EL (cell line): ENCODE measurements at places on chromosomes 5 and 9.

- DNase-seq: peak; percentile 75
Measured at GRCh38 chr9:19162956-19163355, 35.7 kb upstream of the PLIN2 start.

DNA sequence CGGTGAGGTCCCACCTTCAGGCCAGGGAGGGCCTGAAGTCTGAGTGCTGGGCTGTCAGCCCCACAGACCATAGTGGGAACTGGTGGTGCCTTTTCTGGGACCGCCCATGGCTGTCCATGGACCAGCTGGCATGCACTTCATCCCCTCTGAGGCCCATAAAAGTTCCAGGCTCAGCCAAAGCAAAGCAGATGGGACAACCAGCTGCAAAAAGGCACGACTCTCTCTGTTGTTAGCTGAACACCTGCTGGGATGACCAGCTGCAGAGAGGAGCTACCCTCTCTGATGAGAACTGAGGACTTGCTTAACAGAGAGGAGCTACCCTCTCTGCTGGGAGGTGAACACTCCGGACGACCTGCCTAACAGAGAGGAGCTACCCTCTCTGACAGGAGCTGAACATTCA is 844.3 kb upstream of the DMAC1 start:
- DNase-seq: no peak

DNA sequence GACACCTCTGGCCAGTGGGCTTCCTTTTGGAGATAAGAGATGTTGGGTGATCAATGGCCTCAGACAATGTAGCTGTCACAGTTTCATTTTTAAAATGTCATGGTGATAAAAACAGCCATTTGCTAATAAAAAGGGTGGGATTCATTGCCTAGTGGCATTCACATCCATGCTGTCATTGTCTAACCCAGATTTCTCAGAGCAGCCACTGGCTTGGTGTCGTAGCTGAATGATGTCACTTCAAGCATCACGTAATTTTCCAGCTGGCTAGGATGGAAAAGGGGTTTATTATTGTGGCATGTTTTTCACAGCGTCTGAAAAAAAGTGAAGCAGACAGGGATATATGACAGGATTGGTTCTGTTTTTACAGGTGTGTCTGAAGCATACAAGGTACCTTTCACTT is 184.7 kb downstream of the AOPEP start:
- no peak for DNase-seq

DNA sequence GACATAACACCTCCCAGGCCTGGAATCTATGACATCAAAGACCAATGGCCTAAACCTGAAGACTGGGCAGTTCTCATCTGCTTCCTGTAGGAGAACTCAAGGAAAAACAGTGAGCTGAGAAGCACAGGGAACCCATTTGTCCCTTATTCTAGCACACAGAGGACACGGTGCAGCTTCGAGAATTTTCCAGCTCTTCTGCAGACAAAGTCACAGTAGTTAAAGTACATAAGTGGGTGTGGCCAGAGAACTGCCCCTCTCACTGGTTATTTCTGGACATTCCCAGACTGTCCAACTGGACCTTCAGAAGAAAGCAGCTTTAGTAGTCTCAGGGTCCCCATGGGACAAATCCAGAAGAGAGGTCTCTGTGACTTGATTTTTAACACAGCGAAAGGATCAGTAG is 114.6 kb downstream of the KLHL3 start:
- no peak for DNase-seq
